ENCODE measurements at places on chromosomes 6 and 20. TPM values are rescaled to one million over a fixed set of nuclear protein-coding genes. Genes with fewer than 3 reads are reported as not detected.

DNA sequence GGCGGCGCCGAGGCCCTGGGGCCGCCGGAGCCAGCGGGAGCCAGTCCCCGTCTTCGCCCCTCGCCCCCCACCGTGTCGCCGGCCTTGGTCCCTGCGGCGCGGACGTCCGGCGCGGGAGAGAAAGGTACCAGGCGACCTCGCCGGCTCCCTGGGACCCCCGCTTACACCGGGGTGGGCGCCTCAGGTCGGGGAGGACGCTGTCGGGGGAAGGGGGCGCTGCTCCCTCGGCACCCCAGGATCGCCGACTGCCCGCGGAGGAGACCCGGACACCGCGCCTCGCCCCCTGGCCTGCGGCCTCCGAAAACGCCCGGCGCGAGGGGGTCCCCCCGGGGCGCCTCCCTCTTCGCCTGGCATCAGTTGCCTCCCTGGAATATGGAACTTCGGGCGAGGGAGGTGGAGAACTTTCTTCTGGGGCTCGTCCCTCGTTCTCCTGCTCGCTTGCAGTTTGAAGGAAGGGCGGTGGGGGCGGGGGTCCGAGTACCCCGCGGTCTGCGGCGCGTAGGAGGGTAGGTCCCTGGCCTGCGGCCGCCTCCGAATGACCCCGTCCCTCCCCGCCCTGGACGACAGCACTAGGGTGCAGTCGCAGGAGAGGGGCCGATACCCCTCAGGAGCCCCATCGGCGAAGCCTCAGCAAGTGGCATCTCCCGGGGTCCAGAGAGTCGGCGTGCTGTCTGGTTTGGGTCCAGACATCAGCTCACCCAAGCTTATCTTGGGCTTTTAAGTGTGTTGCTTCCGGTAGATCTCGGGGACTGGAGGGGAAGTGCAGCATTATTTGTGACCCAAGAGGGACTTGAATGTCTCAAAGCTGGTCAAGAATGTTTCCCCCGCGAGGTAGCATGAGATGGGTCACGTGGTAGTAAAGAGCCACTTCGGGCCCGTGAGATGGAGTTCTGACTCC is 549 bp downstream of the ANKRD6 start:
- DNase-seq, result peak; percentile 81

- DNase-seq, result no peak
These were observed 3.8 kb upstream of the STX16 start for GRCh38 chr20:58647162-58647795.

DNA sequence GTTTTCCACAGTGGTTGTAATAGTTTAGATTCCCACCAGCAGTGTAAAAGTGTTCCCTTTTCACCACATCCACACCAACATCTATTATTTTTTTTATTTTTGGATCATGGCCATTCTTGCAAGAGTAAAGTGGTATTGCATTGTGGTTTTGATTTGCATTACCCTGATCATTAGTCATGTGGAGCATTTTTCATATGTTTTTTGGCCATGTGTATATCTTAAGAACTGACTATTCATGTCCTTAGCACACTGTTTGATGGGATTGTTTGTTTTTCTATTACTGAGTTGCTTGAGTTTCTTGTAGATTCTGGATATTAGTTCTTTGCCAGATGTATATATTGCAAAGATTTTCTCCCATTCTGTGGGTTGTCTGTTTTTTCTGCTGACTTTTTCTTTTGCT is 820.1 kb downstream of the TENT5A start:
- DNase-seq, result no peak

DNA sequence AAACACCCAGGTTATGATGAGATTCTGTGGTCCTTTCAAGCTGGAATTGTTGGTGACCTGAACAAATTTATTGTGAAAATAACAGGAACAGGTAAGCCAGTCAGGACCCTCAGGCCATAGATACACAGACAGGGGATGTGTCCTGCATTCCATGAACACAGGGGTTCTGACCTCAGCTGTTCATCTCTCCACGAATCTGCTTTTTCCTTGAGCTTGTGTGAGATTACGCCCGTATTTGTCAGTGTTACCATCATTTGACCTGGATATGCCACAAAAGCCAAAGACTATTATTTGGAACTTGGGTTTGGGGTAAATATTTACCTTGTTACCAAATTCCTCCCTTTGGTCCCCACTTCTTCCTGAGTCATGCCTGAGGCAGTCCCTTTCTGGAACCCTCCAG is 288.9 kb downstream of the PREX1 start:
- DNase-seq, result no peak

Gene GRIK2
- polyA plus RNA-seq, result 0.66 TPM

Gene GSTA4
- polyA plus RNA-seq, result 133 TPM

Gene KIFC1
- polyA plus RNA-seq, result 41.0 TPM

DNA sequence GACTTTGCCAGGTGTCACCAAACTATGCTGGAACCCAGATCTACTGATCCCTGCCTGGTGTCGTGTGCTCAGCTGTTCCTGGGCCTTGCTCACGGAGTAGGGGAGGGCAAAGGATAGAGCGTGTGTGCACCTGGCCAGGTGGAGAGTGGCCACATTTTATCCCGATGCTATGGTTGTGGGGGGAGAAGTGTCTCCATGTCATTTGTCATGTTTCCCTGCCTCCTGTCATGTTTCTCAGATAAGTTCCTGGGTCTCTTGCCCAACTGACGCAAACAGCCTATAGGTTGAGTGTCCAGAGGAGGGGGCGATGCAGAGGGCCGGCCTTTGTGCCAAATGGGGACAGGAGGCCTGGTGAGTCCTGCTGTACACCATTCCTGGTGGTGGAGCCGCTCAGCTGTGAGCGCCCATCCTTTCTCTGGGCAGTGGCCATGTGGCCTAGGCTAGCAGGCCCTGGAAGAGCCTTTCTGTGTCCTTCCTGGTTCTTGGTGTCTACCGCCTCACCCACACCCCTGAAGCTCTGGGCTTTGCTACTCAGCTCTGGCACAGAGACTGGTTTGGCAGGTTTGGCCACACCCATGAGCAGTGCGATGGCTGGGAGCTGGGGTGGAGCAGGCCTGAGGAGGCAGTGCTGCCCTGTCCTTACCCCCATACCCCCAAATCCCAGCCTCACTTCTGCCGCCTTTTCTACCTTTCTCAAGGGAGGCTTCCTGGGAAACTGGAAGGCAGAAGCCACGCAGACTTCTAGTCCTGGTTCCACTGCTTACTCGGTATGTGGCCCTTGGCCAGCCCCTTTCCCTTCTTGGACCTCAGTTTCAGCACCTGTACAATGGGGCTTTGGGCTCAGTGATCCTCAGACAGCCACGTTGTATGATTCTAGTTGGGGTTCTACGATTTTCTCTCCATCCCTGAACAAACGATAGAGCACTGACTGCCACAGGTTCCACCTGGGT is 32.3 kb upstream of the EPB41L1 start:
- peak; percentile 71 for DNase-seq

GRCh38 chr20:34185766-34186620 is 55.2 kb upstream of the ASIP start:
- no peak for DNase-seq

DNA sequence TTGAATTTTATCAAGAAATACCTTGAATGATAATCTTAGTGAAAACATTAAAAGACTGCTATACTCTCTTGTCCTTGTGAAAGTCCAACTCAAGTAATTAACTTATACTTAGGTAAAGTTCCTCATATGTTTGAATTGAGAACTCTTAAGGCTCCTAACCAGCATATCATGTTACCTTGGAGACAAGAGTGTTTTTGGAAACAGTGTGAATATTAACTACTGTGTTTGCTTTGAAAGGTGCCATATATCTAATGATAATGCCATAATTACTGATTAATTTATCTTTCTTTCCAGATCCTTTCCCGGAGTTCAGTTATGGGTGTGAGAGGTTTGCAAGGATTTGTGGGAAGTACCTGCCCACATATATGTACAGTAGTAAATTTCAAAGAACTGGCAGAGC is 10.5 kb downstream of the FAM120B start:
- DNase-seq, result no peak

DNA sequence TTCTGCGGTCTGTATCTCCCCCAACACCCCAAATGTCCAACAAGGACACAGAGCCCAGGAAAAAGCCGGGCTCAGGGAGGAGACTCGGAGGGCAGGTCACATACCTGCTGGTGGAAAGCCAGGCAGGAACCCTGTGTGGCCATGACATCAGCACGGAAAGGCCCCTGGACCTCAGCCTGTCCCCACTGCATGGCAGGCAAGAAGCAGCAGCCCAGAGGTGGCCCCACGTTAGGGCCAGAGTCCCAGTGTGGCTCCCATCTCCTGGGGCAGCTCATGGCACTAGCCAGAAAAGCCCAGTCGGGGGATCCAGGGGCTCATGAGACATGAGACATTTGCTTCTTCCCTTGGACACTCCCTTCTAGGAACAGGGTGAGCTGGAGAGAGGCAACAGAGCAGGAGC is 258.7 kb downstream of the DLL1 start:
- DNase-seq, result peak; percentile 24

DNA sequence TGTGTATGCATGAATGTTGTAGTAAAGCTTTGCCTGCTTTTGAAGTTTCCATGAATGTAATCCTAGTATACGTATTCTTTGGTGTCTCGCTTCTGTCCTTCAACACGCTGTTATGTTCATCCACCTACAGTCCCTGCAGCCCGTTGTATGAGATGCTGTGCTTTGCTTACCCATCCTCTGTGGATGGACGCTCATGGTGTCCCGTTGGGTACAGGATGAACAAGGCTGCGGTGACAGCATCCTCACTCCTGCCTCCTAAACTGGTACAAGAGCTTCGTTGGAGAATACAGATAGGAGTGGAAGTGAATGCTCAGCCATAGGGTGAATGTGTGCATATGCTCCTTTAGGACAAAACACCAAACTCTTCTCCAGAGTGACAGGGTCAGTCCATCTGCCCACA is 366.2 kb downstream of the ZFAND3 start:
- DNase-seq, result no peak

Gene NRN1
- polyA plus RNA-seq, result 11.9 TPM

DNA sequence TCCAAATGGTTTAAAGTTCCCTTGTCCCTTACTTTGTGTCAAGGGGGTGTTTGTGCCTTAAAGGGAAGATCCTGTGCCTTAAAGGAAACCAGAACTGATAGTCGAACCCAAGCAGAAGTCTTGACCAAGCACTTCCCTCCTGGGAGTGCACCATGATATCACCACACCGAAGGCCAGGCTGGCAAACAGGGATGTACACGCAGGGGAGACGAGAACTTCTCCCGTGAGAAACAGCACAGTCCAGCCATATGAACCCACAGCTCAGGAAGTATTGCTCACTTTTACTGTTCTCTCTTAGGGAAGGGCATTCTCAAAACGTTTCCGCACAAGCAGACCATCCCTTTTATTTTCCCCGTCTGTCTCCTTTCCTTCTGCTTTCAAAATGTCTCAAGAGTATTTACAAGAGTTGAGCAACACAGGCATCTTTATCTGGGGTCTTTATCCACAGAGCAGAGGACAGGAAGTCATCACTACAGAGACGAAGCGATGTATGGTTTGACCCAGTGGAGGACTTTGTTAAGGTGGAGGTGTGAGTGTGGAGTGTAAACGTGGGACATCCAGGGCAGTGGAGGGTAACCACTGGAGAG is 12.8 kb upstream of the SERPINB1 start:
- no peak for DNase-seq

- DNase-seq, result no peak
These were observed 18.5 kb upstream of the C6orf141 start for GRCh38 chr6:49531774-49532569.

Gene ID1
- polyA plus RNA-seq, result 194 TPM

DNA sequence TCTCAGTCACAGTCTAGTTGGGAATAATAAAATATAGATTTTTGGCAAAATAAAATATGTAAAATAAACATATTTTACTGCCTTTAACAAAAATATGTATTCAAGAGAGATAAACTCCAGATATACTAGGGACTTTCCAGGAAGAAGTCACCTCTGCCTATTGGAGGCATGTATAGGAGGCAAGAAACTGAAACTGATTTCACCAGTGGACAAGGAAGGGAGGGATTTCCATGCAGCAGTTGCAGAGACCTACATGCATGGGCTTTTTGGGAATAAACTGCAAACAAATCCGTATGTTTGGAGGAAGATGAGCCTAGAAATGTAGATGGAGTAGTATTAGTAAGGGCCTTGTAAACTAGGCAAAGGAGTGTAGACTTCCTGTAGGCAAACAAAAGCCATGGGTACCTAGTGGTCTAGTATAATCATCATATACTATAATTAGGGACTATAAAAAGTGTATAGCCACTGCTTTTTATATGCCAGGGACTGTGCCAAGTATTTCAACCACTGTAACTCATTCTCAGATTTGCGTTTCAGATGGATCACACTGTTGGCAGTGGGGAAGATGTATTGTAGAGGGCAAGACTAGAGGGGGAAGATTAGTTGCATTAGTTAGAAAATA is 38.9 kb downstream of the CD109 start:
- DNase-seq, result no peak

- DNase-seq, result no peak
These were observed 93.7 kb upstream of the CD83 start for GRCh38 chr6:14023855-14024254.

Gene CNKSR3
- polyA plus RNA-seq, result 32.6 TPM

- no peak for DNase-seq
These were observed 17.3 kb upstream of the ELOVL4 start for GRCh38 chr6:79964607-79965081.

DNA sequence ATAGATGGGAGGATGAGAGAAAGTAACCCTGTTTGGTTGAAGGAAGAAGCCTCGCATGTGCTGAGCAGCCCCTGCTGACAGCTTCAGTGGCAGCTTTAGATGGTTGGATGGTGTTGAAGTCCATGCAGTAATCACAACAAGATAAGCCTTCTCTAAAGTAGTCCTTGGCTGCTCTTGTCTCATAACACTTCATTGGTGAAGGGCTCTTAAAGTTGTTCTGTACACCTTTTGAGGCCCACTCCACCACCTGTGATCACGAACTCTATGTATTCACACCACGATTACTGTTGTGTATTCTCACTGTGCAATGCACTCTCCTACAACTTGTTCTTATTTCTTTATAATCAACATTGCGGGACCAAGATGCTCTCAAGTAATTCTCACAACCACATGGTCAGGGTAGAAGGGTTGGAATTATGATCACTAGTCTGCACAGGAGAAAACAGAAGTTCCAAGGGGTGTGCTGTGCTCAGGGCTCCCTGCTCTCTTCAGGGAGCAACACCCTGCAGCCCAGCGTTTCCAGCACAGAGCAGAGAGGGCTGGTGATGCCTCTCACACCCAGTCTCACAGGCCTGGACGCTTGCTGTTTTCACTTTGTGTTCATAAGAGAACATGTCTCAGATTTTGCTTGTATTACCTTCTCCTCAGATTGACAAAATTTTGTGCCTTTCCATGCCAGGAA is 294.4 kb downstream of the SMOC2 start:
- no peak for DNase-seq

- no peak for DNase-seq
These were observed 1.6 kb upstream of the ADIG start for GRCh38 chr20:38579219-38579910.

Gene ZBTB9
- 13.6 TPM for polyA plus RNA-seq
